ENCODE measurements at places on chromosomes 2 and 18.

GRCh38 chr2:61151436-61151835 is 10.6 kb upstream of the C2orf74 start:
- no peak for ATAC-seq

- ATAC-seq: no peak
Observed at GRCh38 chr2:60510713-60511112, 42.7 kb downstream of the BCL11A start.

- no peak for ATAC-seq
Observed at GRCh38 chr18:7958897-7959146, 391.7 kb downstream of the PTPRM start.

DNA sequence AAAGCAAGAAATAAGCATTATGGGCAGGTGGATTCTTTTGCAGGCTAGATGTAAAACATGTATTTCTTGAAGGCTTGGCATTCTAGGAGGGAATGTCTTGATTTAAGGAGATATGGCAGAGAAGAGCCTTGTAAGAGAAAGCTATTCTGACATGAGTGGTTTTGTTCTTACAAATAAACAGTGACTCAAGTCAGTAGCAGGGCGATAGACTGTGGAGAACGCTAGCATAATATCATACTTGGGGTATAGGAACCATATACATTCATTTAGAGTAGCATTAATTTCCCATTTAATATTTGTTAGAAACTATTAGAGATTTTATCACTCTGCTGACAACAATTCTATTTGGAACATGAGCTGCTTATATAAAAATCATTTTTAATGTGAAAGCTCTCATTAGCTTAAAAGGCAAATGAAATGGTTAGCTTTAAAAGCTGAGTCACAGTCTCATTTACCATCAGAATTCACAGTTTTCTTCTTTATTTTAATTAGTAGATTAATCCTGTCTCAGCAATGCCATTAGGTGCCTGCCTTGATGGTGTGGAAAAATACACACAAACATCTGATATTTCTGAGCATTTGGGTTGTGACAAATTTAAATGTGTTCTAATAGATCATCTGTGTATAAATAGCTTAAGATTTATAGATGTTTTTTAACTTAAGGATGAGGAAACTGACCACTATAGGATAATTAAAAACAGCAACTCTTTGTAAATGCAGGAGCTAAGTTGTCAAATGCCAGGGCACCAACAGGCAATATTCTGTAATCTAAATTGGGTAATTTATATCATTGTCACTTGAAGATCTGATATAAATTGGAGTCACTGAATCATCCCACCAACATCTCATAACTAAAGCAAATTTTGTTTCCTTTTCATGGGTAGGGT is 276.7 kb downstream of the PLCL1 start:
- no peak for ATAC-seq

DNA sequence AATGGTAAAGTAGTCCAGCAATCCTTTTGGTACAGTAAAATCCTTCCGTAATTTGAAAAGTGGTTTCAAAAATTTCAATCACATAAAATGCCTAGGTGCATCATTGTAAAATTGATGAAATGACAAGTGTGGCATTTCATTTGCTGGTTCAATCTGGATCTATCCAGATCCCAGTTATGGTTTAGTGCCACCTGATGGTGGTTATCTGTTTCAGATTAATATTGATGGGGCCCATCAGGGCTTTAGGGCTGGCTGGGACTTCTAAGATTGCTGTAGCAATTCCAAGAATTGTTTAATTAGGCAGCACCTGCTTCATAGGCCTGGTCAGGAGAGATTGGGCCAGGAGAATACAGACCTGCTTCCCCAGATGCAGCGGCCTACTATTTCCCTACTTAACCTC is 55.5 kb upstream of the PIK3C3 start:
- ATAC-seq: no peak

DNA sequence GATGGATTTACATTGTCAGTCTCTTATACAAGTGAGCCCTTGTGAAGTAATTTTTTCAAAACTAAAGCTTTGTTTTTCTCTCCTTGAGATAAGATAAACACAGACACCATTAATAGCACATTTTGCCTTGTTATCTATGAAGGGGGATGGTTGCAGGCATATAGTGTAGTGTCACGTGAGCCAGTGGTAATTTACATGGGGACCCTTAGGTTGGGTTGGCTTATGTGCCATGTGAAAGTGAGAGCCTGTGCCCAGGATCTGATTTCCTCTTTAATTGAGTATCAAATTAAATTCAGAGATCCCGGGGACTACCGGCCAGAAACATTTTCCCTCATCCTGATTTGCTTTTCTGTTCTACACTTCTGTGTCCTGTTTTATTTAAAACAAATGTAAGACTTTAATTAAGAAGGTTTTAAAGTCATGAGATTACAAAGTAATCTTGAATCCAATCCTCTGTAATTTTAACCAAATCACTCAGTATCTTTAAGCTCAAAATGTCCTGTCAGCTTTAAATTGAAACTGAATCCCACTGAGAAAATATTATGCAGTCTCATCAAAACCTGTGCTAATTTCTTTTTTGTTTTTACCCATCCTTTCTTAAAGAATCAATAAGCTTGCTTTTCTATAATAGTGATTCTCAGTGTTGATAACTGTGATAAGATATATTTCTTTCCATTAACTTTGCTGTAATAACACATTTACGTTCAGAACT is 63.8 kb downstream of the PTPRM start:
- no peak for ATAC-seq

DNA sequence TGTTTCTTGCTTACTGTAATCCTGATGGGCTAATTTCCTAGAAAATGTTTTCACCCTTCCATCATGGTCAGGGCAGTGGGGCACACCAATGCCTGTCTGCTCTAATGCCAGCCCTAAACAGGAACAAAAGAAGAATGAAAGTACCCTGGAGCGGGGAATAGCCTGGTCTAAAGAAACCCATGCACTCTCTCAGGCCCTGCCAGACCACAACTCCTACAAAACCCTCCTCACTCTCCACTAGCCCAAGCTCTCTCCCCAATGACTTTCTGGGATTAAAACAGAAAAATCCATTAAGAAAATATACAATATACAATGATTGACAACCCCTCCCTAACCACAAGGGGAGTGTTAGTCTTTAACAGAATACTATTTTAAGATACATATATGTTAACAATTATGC is 67.6 kb downstream of the AAK1 start:
- ATAC-seq: no peak

- ATAC-seq: no peak
Observed at GRCh38 chr2:223176970-223177369, 125.0 kb downstream of the KCNE4 start.

DNA sequence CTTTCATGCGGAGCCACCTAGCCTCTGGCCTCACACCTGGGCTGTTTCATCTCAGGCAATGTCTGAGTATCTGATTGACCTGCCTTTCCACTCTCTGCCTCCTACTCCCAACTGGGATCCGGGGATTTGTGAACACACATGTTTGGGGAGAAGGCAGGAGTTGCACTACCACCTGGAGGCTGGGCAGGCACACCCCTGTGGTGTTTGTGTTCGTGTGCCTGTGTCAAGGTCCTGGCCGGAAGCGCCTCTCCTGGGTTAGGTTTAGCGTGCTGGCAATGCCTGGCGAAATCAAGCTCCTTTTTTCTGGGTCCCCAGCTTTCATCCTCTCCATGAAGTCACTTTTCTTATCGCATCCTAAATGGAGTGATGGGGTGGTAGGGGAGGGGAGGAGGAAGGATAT is 63.9 kb downstream of the GATA6 start:
- no peak for ATAC-seq

DNA sequence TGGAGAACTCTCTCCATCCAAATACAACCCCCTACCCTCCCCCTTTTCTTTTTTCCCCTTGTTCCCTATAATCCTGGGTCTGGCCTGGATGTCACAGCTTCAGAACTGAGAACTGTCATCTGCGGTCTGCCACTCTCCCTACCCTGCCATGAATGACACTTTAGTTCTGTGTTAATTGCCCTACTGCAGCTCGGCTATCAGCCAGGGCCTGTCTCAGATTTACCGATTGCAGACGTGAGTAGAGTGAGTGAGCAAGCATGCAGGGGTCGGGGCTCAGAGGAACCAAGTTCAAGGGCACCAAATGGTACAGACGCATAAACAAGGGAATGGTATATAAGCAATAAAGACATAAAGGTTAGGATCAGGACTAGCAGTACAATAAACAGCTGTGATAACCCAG is 967.8 kb downstream of the BCL11A start:
- no peak for ATAC-seq

DNA sequence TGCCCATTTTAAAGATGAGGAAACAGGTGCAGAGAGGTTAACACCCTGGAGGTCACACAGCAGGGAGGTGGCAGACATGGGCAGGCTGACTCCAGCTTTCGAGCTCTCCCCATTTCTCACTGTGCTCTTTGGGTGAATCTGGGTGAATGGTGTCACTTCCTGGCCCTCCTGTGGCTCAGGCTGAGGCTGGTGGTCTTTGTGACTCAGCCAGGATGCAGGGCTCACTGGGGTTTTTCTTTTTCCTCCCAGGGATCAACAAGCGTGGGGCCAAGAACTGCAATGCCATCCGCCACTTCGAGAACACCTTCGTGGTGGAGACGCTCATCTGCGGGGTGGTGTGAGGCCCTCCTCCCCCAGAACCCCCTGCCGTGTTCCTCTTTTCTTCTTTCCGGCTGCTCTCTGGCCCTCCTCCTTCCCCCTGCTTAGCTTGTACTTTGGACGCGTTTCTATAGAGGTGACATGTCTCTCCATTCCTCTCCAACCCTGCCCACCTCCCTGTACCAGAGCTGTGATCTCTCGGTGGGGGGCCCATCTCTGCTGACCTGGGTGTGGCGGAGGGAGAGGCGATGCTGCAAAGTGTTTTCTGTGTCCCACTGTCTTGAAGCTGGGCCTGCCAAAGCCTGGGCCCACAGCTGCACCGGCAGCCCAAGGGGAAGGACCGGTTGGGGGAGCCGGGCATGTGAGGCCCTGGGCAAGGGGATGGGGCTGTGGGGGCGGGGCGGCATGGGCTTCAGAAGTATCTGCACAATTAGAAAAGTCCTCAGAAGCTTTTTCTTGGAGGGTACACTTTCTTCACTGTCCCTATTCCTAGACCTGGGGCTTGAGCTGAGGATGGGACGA is 13.2 kb downstream of the ITM2C start:
- no peak for ATAC-seq

DNA sequence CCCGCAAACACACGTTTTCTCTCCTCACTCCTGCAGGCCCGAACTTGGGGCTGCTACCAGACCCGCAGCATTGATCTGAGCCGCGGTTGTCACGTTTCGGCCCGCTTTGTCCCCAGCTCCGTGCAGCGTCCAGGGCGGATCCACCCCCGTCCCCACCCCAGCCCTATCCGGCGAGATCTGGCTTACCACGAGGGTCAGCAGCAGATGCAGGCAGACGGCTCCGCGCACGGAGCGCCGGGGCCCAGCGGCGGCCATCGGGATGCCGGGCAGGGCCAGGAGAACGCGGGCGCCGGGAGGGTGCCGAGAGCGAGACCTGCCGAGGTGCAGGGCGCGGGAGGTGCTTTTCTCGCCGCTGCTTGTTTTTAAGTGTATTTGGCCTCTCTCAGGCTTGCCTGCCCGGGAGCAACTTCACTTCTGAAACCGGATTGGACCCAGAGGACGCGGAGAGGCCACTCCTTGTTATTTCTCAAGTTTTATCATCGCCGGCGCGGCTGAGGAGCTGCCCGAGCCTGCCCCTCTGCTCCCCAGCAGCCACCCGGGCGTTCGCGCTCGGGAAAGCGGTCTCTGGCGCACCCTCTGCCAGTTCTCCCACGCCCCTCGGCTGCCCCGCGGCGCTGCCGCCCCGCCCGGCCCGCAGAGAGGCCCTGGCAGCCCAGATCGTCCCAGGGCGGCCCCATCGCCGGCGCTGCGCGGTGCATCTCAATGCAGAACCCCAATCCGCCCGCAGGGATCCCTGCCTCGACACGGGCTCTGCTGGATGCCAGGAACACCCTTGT is at the start of gene DSC3:
Gene DSC3, minus strand, starts transcription at position 337 of the 776 bp plus-strand sequence. Its CDS starts 82 bp downstream, at position 255.
- peak; percentile 90 for ATAC-seq

GRCh38 chr18:10771053-10771709 is 245.4 kb downstream of the NAPG start:
- ATAC-seq: no peak

DNA sequence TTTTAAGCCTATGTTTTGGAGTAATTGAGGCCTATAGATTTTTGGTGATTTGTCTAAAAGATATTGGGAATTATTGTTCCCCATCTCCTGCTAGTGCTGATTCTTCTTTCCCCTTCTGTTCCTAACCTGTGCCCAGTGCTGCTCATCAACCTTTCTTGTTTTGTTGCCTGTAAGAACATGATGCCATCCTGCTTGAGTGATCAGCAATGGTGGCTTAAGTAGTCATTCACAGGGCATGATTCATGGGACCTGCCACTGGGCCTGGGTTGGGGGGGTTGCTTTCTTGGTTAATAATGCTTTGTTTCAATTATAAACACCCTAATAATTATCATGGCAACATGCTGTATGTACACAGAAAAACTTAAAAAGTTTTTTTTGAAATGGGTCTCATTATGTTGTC is 562.9 kb upstream of the SETBP1 start:
- no peak for ATAC-seq

- ATAC-seq: no peak
Observed at GRCh38 chr2:70937866-70938585, 2.3 kb downstream of the ATP6V1B1 start.

GRCh38 chr2:230178546-230179485 is 41.0 kb downstream of the SP110 start:
- ATAC-seq: no peak

Data from motor neuron (in vitro differentiated cells).